Suppressor macrophage treated with lipopolysaccharide for 1 hour (primary cell): ENCODE measurements at places on chromosomes 3 and 15.

GRCh38 chr3:18567293-18567692, 142.2 kb upstream of the SATB1 start:
- no peak for DNase-seq

- no peak for DNase-seq
These were observed 1.1 kb upstream of the ANPEP start for GRCh38 chr15:89815769-89816168.

DNA sequence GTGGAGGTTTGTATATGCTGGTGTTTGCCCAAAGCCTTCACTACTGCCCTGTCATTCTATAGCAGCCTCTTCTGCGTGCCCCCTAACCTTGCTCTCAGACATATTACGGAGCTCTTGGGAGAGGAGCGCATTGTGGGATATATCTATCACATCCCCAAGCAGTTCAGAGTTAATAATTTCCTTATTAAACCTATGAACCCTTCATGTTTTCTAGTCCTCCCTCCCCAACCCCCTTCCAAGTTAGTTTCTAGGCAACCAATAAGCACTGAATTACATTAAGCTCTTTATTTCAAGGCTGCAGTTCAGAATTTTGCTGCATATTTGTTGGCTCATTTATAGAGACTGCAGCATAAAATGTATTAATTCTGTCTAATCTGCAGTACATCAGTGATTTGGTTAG, 57.3 kb upstream of the GRM7 start:
- no peak for DNase-seq

DNA sequence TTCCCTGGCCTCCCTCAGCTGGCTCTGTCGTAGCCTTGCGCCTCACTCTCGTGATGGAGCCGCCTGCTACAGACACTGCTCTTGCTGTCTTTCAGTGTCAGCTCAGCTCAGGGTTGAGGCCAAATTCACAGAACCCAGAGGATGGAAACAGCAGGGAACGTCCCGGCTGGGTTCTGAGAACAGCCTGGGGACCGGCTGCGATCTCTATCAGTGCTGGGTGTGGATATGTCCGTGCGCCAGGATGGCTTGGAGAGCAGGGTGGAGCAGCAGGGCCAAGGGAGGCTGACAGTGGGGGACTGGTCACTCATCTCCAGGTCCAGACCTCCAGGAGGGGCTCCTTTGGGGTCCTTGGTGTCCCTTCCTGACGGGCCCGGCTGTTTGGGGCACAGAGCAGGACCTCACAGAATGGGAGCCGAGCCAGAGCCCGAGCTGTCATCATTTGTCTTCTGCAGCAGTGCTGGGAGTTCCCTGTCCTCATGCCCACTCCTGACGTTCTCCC, 18.4 kb downstream of the KLF15 start:
- DNase-seq: no peak

DNA sequence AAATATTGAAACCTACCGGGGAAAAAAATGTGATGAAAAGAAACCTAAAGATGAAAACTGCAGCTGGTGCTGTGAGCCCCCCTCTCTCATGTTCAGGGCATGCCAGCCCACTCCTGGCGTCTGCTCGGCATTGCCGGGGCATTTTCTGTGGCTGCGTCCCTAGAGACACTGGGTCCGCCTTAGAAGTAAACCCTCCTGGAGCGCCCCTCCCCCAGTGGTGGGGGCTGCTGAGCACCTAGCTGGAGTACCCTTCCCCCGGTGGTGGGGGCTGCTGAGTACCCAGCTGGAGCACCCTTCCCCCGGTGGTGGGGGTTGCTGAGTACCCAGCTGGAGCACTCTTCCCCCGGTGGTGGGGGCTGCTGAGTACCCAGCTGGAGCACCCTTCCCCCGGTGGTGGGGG, 24.5 kb upstream of the GABRA5 start:
- DNase-seq: no peak
